Amygdala (tissue), 56 donors: ENCODE measurements at places on chromosomes 16 and 17.

GRCh38 chr16:85378145-85379040 is 234.7 kb upstream of the GSE1 start:
- DNase-seq: no peak

DNA sequence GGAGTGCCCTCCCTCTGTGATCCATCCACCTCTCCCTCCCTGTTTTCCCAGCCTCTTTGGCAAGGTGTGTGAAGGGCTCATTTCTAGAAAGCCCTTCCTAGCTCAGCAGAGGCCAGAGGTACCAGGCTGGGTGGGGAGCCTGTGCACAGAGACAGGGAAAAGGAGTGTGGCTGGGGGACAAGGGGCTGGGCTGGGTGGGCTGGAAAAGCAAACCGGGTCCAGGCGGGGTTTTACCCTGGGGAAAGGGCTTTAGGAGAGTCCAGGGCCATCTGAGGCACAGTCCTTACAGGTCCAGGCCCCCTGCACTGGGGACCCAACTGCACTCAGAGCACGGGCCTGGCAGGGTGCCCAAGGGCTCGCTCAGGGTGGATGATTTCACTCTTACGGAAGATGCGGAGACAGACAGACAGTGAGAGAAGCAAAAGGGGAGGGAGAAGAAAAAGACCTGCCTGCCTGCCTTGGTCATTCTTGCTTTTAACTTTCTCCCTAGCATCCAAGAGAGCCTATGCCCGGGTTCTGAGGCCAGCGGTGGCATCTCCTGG is 7.0 kb downstream of the CRHR1 start:
- DNase-seq: no peak

DNA sequence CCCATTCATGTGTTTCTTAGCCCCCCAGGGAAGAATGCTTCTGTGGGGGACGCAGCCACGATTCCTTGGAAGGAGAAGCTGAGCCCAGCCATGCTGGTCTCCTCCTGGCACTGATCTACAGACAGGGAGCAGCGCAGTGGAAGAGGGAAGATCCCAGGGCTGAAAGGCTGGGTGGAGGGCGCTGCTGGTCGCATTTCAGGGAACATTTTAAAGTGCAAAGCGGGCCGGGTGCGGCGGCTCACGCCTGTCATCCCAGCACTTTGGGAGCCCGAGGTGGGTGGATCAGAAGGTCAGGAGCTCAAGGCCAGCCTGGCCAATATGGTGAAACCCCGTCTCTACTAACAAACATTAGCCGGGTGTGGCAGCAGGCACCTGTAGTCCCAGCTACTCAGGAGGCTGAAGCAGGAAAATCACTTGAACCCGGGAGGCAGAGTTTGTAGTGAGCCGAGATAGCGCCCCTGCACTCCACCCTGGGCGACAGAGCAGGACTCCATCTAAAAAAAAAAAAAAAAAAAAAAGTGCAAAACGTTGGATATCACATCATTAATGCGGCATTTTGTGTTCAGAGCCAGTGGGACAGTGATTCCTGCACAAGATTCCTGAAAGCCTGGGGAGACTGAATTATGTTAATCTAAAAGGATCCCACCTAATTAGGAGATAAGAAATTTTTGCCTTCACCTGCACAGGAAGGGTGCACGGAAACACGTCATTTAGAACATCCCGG is 558 bp upstream of the CHMP6 start:
- no peak for DNase-seq

GRCh38 chr17:76252040-76252954 is 12.0 kb upstream of the RNF157 start:
- no peak for DNase-seq

GRCh38 chr16:46857368-46857945 is 26.5 kb upstream of the C16orf87 start:
- no peak for DNase-seq
